AG09319 (cell line): ENCODE measurements at places on chromosomes 6 and 20.

- DNase-seq = no peak
These were observed 4.9 kb downstream of the POLR1C start for GRCh38 chr6:43521836-43522235.

DNA sequence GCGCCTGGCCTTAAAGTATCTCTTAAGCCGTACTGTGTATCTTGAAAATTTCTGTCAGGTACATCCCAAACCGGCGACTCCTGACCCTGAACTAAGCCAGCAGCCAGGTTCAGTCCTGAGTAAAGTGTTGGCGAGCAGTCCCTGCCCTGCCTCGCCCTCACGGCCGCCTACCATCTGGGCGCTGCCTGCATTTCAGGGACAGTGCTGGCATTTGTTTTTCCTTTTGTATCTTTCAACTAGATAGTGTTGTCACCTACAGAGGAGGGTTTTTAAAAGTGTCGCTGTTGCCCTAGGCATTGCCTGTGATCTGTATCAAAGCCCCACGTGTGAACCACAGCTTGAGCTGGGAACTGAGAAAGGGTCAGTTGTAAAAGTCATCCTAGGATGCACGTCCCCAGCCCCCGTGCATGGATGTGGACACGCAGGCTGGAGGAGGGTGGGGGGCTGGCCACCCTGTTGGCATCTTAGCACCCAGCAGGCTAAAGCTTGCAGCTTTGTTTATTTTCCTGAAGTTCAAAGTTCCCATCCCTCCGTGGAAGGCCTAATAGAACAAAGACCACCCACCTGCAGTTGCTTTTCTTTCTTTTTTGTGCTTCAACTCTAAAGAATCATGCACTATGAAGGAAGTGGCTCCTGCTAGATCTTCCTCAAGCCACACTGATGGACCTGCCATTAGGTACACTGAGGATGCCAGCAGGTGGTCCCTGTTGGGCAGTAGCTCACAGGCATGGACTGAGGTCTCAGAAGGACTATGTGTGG lies 136.8 kb downstream of the ZDHHC14 start:
- no peak for DNase-seq

DNA sequence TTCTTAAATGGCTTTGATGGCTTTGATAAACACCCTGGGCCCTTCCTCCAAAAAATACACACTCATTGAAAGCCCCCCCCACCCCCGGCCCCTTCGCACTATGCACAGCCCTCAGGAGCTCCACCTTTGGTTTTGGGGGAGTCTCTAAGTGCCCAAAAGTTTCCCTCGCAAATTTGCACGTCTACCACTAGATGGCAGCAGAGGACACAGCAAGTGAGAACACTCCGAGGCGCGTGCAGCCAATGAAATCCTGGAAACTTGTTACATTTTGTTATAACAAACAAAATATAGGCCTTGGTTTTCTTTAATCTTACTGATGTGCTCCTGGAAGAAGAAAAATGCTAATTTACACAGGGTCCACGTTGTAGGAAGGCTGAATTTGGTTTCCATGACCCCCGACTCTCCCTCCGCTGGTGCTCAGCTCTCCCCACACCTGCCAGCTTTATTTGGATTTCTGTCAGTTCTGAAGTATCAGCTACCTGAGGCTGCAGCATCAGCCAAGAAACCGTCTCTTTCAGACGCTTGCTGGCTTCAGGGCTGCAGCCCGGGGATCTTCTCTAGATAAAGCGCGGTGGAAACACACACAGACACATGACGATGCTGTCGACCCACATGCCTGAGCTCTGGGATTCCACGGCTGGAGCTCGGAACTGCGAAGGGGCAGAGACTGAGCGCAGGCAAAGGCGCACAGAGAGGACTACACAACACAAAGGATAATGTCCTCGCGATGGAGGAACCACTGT lies 148.3 kb upstream of the RPS6KA2 start:
- DNase-seq = peak; percentile 44

DNA sequence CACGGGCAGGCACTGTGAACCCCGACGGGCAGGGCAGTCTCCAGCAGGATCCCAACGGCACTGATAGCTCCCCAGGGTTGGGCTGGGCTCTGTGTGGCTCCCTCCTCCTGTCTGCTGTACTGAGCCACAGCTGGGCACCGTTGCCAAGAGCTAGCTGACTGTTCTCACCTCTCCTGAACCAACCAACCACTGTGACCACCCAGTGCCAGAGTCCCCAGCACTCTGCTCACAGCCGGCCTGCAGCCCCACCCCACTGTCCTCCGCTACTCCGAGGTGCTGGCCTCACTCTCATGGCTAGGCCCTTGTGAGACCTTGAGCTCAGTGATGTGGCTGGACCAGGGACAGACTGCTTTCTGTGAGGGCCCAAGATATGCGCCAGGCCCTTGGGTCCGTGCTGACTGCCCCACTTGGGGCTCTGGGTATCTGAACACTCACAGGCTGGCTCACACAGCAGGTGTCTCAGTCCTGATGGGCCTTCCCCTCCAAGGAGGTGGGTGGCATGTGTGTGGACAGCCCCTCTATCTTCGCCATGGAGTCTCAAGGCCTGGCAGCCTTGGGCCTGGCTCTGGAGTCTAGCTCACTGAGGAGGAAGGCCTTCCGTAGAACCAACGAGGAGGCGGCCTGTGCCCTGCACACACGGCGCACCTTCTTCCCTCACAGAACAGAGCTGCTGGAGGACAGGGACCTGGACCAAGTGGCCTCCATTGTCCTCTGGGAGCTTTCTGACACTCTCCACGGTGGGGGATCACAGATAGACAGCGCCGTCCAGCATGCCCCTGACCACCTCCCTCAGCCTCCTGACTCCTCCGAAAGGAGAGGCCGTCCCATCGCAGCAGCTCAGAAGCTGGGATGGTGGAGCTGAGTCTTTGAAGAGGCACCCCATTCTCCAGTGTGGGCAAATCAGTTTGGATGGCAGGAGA lies 53.5 kb downstream of the TCP11 start:
- DNase-seq = no peak

- no peak for DNase-seq
These were observed 532.1 kb downstream of the PRKN start for GRCh38 chr6:162195441-162195840.
